Iris pigment epithelial cell (primary cell): ENCODE measurements at places on chromosomes 5 and 9.

DNA sequence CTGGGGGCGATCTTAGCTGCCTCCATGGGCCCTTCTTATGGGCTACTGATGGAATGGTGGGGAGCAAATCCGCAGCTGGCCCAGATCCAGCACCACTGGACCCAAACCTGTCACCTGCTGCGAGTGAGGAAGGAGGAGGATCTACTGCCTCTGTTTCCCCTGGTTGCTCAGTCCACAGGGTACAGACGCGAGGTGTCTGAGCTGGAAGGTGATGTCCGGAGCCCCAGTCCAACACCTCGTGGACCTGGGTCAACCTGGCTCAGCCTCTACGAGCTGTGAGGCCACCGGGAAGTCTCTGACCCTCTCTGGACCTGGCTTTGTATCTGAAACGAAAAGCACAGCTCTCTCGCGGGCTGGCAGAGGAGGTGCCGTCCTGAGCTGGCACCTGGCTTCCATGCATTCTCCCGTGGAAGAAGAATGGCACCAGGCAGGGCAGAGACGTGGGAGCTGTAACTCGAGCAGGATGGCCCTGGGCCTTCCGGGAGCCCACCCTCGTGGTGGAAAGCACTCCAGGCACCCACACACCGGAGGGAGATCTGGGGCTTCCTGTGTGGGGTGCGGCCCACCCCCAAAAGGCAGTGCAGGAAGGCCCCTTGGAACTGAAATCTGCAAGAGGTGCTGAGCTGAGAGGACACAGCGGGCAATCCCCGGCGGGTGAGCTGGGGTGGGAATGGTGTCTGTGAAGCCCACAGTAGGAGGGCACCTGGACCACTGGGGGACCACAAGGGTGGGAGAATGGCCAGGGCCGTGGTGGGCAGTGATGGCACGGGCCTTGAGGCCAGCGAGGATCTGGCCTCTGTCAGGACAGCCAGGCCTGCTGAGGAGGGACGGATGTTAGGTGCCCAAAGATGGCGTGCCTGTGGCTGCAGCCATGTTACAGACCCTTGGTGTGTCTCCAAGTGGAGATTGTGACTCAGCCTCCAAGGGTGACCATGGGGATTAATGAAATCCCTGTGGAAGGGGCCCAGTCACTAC lies 133.4 kb downstream of the OLFM1 start:
- no peak for DNase-seq

GRCh38 chr5:60891667-60892066 lies 47.6 kb upstream of the ELOVL7 start:
- no peak for DNase-seq

- no peak for DNase-seq
Measured at GRCh38 chr9:134357631-134358025, 31.4 kb downstream of the RXRA start.

DNA sequence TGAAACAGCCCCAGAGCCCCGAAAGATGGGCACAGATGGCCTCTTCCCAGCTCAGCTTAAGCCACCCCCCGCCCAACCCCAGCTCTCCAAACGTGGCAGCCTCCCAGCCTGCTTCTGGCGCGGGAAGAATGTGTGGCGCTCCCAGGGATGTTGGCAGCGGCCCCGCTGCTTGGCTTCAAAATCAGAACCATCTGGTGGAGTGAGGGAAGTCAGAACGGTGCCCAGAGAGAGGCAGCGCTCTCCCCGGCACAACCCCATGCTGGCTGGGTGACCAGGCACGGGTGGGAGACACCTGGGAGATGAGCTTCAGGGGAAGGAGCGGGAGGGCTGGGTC lies 72.7 kb upstream of the ORM1 start:
- peak; percentile 63 for DNase-seq

DNA sequence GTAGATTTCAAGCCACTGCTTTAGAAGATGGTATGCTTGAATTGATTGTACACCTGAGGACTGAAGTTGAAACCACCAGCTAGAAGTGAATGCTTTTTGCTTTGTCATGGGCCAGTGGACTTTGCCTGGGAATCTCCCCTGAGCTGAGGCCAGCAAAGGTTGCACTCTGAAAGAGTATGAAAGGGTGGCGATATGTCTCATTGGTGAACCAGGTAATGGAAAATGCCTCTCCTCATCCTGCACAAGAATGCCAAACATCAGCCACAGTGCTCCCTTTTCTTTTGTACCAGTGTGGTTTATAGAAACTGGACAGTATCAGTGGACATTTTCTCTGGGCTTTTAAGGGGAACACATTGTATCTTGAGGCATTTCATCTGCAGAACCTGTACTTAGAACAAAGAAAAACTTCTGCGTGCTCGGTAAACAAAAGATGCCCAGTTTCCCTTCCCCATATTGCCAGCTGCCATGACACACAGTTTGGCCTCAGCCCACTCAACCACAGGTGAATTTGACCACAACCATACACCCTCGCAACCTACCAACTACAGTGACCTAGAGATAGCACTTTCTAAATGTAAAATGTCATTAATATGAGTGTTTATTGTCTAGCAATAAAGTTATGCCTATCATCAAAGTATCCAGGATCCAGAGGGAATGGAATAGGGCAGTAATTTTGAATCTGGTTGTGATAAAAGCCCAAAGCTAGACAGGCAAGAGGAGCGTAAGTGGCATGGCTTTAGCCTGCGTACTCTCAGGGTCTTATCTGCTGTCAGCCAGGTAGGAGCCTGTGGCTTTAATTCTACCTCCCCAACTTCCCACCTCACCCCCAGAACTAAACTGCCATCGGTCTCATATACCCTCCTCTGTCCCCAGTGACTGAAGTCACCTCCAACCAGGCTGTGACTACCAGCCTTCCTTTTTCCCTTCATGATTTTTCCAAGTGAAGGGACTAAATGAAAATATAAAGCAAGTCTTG lies 79.5 kb upstream of the LHFPL2 start:
- DNase-seq = no peak

GRCh38 chr9:131731644-131732043 lies 8.2 kb downstream of the RAPGEF1 start:
- DNase-seq = no peak

- DNase-seq = no peak
Measured at GRCh38 chr5:167903659-167904058, 387.8 kb upstream of the WWC1 start.

DNA sequence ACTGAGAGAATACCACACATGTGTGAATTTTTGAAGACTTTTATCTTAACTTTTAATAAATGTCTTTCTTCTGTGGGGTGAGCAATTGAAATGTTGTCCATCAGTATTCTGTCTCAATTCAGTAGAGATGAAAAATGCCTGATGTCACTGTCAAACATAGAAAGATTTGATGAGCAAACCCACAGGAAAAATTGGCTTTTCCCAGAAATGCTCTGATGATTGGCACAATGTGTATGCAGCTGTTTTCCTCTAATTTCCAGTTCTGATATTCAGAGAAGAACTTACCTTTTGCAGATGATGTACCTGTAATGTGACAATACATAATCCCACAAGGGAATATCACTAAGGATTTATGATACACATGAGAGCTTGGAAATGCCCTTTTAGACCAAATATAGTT lies 340.0 kb downstream of the PTPRD start:
- no peak for DNase-seq

DNA sequence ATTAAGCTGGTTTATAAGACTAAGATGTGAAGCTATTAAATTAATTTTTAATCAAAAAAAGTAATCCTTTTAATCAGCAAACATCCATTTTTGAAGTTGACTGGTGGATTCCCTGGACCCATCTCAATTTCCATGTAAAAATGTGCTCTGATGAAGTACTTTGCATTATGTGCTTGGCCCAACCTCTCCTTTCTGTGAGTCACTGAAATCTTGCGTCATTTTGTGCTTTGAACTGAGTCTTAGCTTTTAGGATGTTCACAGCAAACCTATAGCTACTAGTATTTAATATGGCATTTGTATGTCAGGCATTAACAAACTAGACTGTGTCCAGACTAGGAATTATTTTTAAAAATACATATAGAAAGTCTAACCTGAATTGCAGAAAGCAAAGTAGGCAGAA lies 55.0 kb upstream of the CDH12 start:
- DNase-seq = peak; percentile 88

- no peak for DNase-seq
Measured at GRCh38 chr5:112320408-112320807, 98.7 kb downstream of the EPB41L4A start.

- no peak for DNase-seq
Measured at GRCh38 chr5:166795756-166796155, 1495.7 kb upstream of the WWC1 start.

DNA sequence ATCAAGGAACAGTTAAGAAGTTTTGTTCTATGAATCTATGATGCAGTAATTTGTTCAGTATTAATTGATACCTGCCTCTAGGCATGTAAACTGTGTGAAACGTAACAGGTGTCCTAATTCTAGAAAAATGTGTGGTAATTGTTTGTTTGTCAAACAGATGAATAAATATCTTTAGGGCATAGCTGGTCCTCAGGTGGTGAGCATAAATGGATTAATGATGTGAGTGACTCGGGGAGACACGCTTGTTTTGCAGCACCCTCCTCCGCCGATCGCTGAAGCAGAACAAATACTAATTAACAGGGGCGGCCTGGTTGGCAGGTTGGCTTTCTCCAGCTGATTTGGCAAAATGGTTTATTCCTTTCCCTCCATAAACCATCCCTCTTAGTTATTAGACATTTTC lies 88.8 kb downstream of the TLE4 start:
- no peak for DNase-seq
